ENCODE measurements at places on chromosomes 5 and 9.

DNA sequence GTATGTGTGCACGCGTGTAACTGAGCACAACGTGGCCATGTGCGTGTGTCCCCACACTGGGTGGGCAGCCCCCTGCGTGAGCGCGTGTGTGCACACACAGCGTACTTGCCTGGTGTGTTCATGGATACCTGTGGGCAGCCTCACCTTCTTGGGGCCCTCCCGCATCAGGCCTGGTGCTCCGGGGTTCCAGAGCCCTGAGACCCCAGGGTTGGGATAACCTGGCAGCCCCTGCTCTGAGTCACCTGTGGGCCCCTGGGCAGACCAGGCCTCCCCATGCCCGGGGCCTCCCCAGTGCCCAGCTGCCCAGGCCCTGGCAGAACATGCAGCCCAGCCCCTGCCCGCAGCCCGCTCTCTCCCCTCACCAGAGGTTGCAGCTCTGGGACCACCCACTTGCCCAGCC lies 25.2 kb downstream of the LHX3 start:
- H3K4me3 ChIP-seq = no peak overlapping the region
- H3K27ac ChIP-seq = no peak overlapping the region
- no peaks in the 10 kb centered on the region for H3K36me3 ChIP-seq
- peaks cover 24% of the 10 kb centered on the region for H3K27me3 ChIP-seq
- no peak for DNase-seq
- H3K4me1 ChIP-seq = peaks cover 3% of the 10 kb centered on the region

DNA sequence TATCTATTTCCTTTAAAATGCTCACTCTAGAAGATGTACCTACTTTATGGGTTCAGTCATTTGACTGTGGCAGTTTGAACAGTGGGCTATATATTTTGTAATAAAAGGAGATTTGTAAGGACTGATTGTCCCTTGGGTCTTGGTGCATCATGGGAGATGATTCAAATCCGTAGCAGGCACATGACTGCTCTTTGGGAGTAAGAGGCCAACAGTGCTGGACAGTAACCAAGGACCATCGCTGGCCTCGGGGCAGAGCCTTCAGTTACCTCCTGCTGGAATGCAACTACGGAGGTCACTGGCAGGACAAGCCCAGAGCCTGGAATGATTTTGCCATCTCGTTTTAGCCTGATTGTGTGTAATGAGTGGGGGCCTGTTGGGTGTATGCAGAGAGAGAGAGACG lies 7.0 kb upstream of the MAMDC2 start:
- no peak overlapping the region for H3K4me3 ChIP-seq
- peaks cover 6% of the 10 kb centered on the region for H3K27me3 ChIP-seq
- no peaks in the 10 kb centered on the region for H3K36me3 ChIP-seq
- H3K27ac ChIP-seq = no peak overlapping the region

DNA sequence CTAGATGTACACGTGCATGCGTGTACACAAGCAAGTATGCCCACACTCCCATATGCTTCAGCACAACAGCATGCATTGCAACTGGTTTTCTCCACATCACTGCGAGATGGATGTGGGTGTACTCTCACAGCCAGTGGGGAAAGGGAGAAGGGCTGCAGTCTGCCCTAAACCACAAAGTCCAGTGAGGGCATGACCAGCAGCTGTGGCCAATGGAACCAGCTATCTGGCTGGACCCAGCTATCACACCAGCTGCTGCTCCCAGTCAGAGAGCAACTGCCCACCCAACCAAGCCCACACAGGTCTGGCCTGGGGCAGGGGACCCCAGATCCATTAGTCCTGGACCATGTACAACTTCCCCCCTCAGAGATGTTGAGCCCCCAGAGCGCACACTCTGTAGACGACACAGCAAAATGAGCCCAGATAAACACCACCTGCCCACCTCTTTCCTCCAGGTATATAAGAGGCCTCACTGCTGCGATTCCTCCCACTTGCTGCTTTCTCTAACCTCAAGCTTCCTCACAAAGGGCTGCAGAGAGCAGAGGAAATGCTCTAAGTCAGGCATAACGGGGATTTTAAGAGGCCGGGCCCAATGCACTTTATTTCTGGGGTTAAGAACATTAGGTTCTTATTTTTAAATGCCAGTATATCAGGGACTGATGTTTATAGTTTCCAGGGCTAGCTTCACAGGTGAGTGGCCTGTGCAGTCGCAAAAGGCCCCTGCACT lies 39.0 kb downstream of the SHB start:
- H3K4me3 ChIP-seq = no peak overlapping the region
- H3K27me3 ChIP-seq = no peaks in the 10 kb centered on the region
- no peak for DNase-seq
- H3K4me1 ChIP-seq = peaks cover 71% of the 10 kb centered on the region
- H3K27ac ChIP-seq = peak overlapping the region; percentile 59
- H3K36me3 ChIP-seq = no peaks in the 10 kb centered on the region

- H3K4me3 ChIP-seq = no peak overlapping the region
- H3K4me1 ChIP-seq = no peaks in the 10 kb centered on the region
- no peak overlapping the region for H3K27ac ChIP-seq
Observed at GRCh38 chr5:179974946-179975712, 67.4 kb upstream of the TBC1D9B start.

GRCh38 chr5:72468606-72469005 lies 38.6 kb downstream of the ZNF366 start:
- H3K27me3 ChIP-seq = no peaks in the 10 kb centered on the region
- H3K4me1 ChIP-seq = peaks cover 4% of the 10 kb centered on the region
- no peak for DNase-seq

DNA sequence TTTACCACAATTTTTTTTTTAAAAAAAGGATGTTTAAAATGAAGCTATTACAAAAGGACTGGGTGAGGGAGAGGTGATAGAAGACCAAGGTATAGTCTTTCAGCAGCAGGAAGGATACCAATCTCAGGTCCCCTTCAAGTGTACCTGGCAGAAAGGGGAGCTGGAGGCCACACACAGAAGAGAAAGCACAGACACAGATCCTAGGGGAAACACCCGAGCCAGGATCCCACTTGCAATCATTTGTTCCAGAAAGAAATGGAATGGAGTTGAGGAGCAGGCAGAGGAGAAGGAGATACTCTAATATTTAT lies 5.6 kb downstream of the GNPDA1 start:
- H3K27me3 ChIP-seq = no peaks in the 10 kb centered on the region
- H3K36me3 ChIP-seq = peaks cover 40% of the 10 kb centered on the region
- no peak for DNase-seq
- no peak overlapping the region for H3K27ac ChIP-seq
- peaks cover 11% of the 10 kb centered on the region for H3K4me1 ChIP-seq
- H3K4me3 ChIP-seq = no peak overlapping the region

DNA sequence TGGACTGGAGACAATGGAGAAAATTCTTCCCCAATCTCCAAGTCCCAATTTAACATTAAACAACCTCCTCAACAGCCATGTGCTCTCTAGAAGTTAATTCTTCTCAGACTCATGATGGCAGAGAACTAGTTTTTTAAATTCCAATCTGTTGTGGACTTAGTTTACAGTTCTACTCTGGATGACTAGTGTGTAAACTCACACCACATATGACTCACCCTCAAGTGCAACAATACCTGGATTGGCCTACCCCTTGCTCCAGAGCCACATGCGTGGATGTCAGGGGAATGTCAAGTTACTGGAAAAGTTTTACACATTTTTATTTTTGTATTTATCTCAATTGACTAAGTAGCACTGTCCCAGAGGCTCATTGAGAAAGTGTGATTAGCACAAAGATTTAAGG lies 136.0 kb upstream of the EFNA5 start:
- H3K27me3 ChIP-seq = no peaks in the 10 kb centered on the region
- no peak overlapping the region for H3K4me3 ChIP-seq
- H3K27ac ChIP-seq = no peak overlapping the region
- no peaks in the 10 kb centered on the region for H3K36me3 ChIP-seq
- no peak for DNase-seq
